ENCODE measurements at places on chromosomes 12 and 14.
A peak's percentile ranks its signal among the peaks of the same experiment; 100 is the strongest.

DNA sequence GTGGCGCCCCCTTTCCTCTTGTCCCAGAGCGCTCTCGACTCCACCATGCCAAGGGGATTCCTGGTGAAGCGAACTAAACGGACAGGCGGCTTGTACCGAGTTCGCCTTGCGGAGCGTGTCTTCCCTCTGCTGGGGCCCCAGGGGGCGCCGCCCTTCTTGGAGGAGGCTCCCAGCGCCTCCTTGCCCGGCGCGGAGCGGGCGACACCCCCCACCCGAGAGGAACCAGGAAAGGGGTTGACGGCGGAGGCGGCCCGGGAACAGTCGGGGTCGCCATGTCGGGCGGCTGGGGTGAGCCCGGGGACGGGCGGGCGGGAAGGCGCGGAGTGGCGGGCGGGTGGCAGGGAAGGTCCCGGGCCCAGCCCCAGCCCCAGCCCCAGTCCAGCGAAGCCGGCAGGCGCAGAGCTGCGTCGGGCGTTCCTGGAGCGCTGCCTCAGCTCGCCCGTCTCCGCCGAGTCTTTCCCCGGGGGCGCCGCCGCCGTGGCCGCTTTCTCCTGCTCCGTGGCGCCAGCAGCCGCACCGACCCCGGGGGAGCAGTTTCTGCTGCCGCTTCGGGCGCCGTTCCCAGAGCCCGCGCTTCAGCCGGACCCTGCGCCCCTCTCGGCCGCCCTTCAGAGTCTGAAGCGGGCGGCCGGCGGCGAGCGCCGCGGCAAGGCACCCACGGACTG is 376 bp downstream of the INSM2 start:
- no peak for DNase-seq

- no peak for DNase-seq
These were observed 435.7 kb downstream of the GXYLT1 start for GRCh38 chr12:41709012-41709411.

DNA sequence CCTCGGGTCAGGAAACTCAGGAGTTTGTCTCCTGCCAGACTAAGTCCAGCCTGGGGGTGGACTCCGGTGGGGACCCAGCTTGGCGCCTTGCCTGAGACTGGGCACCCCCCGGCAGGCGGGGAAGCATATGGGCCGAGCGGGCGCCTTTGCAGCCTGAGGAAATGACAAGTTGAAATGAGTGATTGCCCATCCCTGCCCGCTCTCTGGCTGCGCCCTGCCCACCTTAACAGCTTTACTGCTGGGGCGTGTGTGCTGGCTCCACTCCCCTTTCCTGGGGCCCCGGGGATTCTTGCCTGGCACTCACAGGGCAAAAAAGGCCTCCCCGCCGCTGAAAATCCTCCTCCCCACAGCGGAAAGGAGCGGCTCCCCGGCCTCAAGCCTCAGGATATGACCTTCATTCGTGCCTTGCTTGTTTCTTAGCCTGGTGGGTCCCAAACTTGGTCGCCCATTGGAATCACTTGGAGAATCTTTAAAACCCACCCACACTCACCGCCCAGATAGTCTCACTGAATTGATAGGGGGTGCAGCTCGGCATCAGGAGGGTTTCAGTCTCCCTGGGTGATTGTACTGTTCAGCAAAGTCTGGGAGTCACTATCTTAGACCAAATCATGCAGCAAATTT is 1.5 kb downstream of the RFLNA start:
- DNase-seq, result no peak

- no peak for DNase-seq
These were observed 12.4 kb upstream of the PCNX1 start for GRCh38 chr14:70894868-70895267.

- peak; percentile 71 for DNase-seq
These were observed at the start of gene IGFBP6 for GRCh38 chr12:53097564-53098353. IGFBP6 (plus strand) TSS chr12:53097667; CDS start chr12:53097718, 51 bp downstream.

- no peak for DNase-seq
These were observed 6.9 kb upstream of the TSPAN8 start for GRCh38 chr12:71164568-71165197.

- no peak for DNase-seq
These were observed 17.4 kb upstream of the COL2A1 start for GRCh38 chr12:48021485-48022179.

- DNase-seq, result no peak
These were observed 168.7 kb upstream of the TMCC3 start for GRCh38 chr12:94819011-94819410.

DNA sequence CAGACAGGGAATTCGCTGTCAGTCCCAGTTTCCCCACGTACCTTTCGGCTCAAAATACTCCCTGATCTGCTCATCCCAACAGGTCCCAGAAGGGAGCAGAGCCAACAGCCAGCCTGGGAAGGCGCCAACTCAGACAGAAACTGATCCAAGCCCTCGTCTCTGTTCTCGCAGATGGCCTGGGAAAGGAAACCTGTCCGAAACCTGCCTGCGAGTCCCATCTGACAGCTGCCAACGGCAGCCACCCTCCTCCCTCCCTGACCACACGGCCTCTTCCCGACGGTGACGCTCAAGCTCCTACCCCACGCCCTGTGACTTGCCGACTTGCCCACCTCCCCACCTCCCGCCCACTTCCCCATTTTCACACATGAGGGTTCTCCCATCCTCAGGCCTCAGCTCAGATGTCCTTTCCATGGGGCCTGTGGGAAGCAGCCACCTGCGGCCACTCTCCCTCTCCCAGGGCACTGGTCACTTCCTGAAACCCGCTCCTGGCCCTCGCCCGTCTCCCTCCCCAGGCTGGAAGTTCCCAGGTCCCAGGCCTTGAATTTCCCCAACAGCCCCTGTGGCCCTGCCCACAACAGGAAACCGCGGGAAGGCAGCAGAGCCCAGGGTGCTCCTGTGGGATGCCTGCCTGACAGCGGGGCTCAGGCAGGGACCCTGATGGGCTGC is 60.9 kb upstream of the FBRSL1 start:
- no peak for DNase-seq

DNA sequence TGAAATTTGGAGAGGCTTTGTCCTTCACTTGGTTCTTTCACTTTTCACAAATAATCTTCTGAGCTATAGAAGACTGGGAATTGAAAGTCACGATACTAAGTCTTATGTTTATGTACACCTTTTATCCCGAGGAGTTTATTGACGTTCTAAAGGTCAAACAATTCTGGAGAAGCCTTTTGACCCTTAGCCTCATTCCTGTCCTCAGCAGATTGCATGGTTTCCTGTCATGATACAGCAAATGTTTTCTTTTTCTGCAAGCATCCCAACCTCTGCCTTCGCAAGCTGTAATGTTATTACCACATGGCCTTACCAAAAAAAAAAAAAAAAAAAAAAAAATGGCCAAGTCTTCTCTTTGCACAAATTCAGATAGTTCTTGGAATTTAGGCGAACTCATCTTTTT is 411.7 kb upstream of the FLRT2 start:
- DNase-seq, result no peak

DNA sequence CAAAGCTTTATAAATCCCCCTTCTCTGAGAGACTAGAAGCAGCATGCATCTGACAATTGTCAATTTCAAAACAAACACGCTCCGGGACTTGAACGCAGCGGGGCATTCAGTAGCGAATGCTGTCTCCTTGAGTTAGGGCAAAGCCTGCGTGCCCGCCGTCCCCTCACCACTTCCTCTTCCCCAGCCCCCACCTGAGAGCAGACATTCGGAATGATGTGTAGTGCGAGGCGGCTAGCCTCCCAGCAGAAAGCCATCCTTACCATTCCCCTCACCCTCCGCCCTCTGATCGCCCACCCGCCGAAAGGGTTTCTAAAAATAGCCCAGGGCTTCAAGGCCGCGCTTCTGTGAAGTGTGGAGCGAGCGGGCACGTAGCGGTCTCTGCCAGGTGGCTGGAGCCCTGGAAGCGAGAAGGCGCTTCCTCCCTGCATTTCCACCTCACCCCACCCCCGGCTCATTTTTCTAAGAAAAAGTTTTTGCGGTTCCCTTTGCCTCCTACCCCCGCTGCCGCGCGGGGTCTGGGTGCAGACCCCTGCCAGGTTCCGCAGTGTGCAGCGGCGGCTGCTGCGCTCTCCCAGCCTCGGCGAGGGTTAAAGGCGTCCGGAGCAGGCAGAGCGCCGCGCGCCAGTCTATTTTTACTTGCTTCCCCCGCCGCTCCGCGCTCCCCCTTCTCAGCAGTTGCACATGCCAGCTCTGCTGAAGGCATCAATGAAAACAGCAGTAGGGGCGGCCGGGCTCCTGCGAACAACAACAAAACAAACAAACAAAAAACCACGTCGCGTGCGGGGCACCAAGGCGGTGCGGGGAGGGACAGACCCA is 2.2 kb downstream of the PRMT8 start:
- peak; percentile 61 for DNase-seq

DNA sequence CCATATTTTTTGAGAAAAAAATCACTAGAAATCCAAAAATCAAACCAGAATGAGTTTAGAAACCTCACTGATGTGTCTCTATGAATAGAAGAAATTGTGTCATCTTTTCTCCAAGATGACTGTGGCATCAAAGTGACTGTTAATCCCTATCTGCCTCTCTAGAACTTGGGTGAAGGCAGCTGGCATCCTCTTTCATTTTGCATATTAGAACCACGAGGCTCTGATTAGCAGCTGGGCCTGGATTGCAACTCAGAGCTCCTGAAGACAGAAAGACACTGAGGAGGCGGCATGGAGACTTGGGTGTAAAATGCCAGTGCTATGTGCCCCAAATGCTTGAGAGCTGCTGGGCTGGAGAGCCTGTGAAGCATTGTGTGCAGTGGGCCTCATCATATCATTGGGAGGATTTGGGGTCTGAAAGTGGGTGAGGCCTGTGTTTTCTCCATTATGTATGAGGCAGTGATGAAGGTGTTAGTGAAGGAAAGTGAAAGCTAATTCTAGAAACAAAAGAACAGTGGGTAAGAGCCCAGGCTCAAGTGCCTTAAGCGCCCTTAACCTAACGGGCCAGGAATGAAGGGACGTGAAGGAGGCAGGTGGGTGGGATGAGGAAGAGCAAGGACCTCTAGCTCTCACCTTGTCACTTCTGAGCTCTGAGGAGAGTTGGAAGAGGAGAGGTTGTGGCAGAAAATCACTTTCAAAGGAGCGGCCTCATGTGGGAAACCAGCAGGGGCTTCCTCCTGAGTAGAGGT is 26.2 kb downstream of the NKX2-8 start:
- no peak for DNase-seq

GRCh38 chr12:75909714-75910656 is 121.6 kb downstream of the PHLDA1 start:
- no peak for DNase-seq

DNA sequence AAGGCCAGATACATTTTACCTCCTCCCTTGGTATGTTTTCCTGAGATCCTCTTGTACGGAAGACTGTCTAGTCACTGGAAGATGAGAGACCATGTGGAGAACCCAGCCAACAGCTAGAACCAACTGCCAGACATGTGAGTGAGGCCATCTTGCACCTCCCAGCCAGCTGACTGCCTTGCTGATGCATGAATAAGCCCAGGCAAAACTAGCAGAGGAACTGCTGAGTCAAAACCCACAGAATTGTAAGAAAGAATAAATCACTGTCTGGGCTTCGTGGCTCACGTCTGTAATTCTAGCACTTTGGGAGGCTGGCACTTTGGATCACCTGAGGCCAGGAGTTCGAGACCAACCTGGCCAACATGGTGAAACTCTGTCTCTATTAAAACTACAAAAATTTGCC is 160.0 kb downstream of the TPH2 start:
- DNase-seq, result no peak

GRCh38 chr12:49678711-49679110 is 28.5 kb downstream of the FMNL3 start:
- no peak for DNase-seq

DNA sequence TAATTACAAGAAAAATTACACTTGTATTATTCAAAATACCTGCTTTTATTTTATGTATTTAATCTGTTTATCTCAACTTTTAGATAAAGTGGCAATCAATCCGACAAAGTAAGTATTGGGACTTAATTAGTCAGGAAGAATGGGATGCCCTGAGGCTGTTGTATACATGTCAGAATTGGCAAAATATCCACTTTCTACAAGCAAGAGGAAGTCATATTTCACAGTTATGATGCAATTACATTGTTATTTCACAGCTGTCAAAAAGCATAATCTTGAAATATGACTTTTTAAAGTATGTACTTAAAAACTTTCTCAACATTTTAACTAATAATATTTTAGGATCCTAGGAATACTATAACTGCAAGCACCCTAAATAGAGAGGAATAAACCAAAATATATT is 357.1 kb upstream of the MGAT4C start:
- no peak for DNase-seq

GRCh38 chr12:69873429-69873828 is 48.4 kb downstream of the MYRFL start:
- no peak for DNase-seq

GRCh38 chr12:22325218-22325617 is 9.3 kb downstream of the ST8SIA1 start:
- no peak for DNase-seq

DNA sequence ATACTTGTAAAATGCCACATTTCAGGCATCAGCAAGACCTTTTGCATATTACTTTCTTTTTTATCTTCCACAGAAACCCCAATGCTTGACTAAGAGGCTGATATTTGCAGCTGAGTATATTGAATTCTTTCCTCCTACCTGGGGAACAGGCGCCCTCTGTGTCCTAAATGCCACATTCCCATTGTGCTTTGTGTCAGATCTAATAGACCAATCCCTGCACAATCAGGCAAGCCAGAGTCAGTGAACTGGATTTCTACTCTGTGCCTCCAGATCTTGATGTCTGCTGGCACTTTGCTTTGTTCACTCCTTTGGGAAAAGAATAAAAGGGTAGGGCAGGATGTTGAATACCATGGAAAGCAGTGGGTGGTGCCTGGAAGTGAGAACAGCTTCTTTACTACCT is 22.4 kb upstream of the TAS2R42 start:
- no peak for DNase-seq

GRCh38 chr12:128305336-128305892 is 38.4 kb downstream of the TMEM132C start:
- DNase-seq, result no peak

GRCh38 chr14:26913786-26914185 is 316.0 kb upstream of the NOVA1 start:
- DNase-seq, result no peak

- no peak for DNase-seq
These were observed 23.0 kb downstream of the MVK start for GRCh38 chr12:109596418-109597244.

All from psoas muscle (tissue), 8 donors.